ENCODE measurements at places on chromosomes 11 and 22. TPM values are rescaled to one million over a fixed set of nuclear protein-coding genes. Genes with fewer than 3 reads are reported as not detected.

Gene LRRC4C
- total RNA-seq: not detected

Gene LRP5
- total RNA-seq: 17.1 TPM

Gene C11orf91
- not detected for total RNA-seq

Gene MYBPC3
- not detected for total RNA-seq
